Iris pigment epithelial cell (primary cell): ENCODE measurements at places on chromosomes 13 and 19.
A peak's percentile ranks its signal among the peaks of the same experiment; 100 is the strongest.

DNA sequence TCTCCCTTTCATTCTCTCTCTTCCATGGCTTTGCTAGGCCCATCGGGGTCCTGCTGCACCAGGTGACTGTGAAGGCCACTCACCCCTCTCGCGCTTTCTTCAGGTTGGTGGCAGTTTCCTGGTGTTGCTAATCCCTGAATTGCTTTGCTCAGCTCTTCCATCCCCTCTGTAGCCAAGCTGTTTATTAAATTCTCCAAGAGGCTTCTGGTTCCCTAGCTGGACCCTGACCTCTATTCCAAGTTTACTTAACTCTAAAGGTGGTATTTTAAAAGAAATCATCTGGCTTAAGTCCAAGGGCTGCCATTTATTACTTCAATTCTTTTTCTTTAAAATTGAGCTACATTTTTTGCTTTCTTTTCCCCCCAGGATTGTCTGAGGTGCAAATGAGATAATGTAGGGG, 32.7 kb upstream of the MICU2 start:
- no peak for DNase-seq

GRCh38 chr19:42226886-42227285, 6.8 kb downstream of the ZNF526 start:
- peak; percentile 59 for DNase-seq

DNA sequence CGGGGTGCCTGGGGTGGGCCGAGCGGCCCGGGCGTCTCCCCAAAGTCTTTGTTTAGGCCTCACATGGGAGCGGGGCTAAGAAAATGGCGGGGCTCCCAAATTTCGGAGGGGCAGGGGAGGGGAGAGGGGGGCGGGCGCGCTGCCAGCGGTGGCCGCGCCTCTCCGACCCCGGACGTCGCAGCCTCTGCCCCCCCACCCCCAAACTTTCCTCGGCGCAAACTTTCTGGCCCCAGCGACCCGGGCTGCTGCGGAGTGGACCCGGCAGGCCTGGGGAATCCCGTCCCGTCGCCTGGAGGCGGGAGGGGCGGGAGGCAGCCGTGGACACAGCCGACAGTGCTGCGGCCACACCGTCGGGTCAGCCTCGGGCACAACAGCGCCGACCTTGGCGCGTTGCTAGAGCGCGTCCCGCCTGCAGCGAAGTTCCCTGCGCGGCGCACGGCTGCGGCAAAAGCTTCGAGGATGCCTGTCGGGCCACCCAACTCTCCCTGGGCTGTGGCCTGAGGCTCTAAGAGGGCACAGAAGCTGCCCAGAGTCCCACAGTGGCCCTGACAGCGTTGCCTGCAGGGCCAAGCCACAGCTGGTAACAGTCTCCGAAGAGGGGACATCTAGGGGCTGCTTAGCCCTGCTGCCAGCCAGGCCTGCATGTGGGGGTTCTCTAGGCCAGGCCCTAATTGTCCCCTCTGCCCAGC, 1.3 kb downstream of the NFIX start:
- peak; percentile 45 for DNase-seq

DNA sequence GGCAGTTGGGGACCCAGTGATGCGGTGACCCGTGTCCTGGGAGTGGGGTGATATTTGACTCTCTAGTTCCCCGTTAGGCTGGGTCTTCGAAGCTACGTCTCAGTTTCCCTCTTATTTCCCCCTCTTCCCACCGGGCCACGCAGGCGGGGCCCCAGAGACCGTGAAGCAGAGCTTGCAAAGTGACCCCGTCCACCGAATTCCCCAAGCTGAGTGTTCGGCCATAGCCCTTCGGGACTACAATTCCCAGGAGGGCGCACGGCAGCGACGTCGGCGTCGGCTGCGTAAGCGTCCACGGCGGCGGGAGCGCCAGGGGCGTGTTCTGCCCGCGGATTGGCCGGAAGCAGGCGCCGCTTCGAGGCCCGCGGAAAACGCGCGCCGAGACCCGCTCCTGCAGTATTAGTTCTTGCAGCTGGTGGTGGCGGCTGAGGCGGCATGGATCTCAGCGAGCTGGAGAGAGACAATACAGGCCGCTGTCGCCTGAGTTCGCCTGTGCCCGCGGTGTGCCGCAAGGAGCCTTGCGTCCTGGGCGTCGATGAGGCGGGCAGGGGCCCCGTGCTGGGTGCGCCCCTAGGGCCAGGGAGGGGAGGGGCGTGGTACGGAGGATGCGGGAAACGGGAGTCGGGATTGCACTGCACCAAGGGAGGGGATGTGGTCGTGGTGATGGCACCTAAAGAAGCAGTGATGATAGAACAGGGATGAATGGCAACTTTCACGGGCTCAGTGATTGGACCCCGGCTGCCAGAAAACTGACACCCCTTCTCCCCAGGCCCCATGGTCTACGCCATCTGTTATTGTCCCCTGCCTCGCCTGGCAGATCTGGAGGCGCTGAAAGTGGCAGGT, at the start of gene RNASEH2A:
Gene RNASEH2A, plus strand, starts transcription at position 343 of the 840 bp plus-strand sequence. Its CDS starts 90 bp downstream, at position 433.
- DNase-seq = peak; percentile 94

- DNase-seq = no peak
Measured at GRCh38 chr13:112735791-112736190, 46.0 kb downstream of the ATP11A start.

DNA sequence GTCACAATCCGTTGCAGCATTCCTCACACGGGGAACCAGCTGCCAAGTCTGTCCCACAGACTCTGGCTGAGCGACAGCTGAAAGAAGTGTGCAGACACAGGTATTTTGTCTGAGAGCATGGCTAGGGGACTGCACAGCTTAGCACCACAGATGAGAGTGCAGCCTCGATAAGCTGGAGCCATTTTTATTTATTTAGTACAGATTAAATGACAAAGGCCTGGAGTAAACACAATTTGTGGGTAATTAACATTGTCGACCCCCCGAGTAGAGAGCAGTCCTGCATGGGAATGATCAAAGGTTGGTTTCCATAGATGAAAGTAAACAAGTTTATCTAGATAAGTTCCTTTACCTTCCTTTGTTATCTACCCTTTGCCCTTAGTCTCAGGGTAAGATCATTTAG, 836.2 kb downstream of the DACH1 start:
- DNase-seq = no peak
